CD8-positive, alpha-beta memory T cell (primary cell): ENCODE measurements at places on chromosomes 2 and 18.

DNA sequence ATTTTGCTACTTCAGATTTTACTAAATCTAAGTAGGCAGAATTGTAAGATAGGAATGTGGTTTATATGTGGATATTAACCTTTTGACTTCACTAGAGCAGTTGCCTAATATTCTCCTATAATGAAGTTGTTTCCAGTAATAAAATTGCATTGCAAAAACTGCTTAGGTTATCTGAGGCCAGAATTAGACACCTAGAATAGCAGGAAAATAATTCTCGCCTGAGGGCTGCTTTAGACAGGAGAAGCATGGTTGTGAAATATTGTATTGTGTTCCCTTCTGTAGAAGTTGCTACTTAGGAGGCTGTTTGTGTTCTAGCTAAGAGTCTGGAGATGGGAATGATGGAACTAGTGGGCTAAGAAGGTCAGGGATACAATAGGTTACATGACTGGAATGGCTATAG lies 146.3 kb downstream of the PLCL1 start:
- H3K27me3 ChIP-seq = no peaks in the 10 kb centered on the region
- DNase-seq = no peak
- peaks cover 12% of the 10 kb centered on the region for H3K4me1 ChIP-seq
- no peak overlapping the region for H3K4me3 ChIP-seq
- no peak overlapping the region for H3K27ac ChIP-seq

GRCh38 chr2:127416506-127417001 lies 1.7 kb upstream of the PROC start:
- H3K27ac ChIP-seq = no peak overlapping the region
- peak overlapping the region; percentile 75 for H3K4me3 ChIP-seq

DNA sequence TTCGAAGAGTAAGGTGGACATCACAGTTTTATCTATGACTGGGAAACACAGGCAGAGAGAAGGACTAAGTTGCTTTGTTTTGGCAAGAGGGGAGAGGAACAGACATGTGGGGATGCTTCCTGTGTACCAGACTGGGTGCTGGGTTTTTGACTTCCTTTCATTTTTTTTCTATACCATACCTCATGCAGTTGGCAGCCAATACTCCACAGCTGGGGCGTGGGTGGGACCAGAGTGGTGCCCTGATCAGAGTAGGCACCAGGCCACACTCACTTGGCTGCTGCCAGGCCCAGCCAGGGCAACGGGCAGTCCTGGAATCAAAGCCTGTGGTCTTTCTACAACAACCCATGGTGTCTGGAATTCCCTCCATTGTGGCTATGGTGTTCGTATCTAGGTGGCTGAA lies 45.2 kb downstream of the SH3RF3 start:
- DNase-seq = no peak
- H3K27me3 ChIP-seq = no peaks in the 10 kb centered on the region
- peaks cover 13% of the 10 kb centered on the region for H3K4me1 ChIP-seq
- H3K4me3 ChIP-seq = no peak overlapping the region
- no peaks in the 10 kb centered on the region for H3K36me3 ChIP-seq

DNA sequence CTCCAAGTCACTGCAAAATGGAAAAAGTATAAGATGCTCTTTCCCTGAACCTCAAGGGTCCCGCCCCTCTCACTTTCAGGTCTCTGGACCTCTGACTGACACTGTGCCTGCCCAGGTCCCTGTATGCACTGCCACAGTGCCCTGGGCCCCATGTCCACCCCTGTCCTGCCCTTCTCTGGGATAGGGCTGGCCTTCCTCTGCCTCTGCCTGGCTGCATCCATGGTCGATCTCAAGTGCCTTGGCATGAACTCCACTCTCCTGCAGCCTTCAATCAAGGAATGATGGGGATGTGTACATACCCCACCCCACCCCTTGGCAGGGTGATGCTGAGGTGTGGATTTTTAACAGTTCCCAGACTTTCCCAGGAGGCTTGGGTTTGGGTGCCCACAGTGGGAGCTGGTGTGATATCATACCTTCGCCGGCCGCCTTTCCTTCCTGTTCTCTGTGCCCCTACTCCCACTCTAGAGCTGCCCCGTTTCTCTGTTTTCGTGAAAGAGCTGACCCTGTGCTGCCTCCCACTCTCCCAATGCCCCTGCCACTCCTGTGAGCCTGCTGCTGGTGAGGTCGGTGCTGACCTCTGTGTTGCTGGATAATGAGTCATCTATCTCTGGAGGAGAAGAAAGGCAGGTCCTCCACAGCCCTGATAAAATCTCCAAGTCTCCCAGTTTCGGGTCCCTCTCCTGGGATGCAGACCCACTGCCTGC lies 18.9 kb downstream of the PTPN18 start:
- DNase-seq = no peak
- H3K27ac ChIP-seq = no peak overlapping the region
- H3K36me3 ChIP-seq = no peaks in the 10 kb centered on the region
- peaks cover 42% of the 10 kb centered on the region for H3K4me1 ChIP-seq
- no peak overlapping the region for H3K4me3 ChIP-seq

GRCh38 chr2:145374165-145374564 lies 854.2 kb upstream of the ZEB2 start:
- no peaks in the 10 kb centered on the region for H3K36me3 ChIP-seq
- H3K4me1 ChIP-seq = no peaks in the 10 kb centered on the region
- H3K27ac ChIP-seq = no peak overlapping the region
- H3K4me3 ChIP-seq = no peak overlapping the region
- no peaks in the 10 kb centered on the region for H3K27me3 ChIP-seq
- no peak for DNase-seq

DNA sequence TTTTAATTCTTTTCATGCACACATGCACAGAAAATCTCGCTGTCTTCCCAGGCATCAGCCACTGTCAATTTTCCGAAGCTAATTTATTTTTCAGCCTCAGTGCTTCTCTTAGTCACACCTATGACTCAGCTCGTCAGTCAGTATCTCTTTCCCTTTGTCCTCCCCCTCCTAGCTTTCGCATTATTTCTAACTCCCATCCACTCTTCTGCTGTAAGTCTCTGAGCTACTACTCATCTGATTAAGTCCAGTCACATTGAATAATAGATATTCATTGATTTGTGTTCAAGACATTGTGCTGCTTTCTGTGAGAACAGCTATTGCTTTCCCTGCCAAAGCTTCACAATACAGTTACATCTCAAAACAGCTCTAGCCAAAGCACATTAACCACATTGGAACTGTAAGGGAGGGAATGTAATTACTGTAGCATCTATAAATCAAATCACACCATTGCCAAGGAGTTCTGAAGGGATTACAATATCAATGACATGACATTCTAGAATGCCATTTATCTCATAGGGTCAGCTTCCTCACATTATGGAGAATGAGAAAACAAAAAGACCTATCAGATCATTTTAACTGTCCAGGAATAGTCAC lies 89.4 kb downstream of the SCN3A start:
- H3K27ac ChIP-seq = no peak overlapping the region
- H3K27me3 ChIP-seq = no peaks in the 10 kb centered on the region
- H3K4me3 ChIP-seq = no peak overlapping the region
- no peaks in the 10 kb centered on the region for H3K4me1 ChIP-seq
- H3K36me3 ChIP-seq = no peaks in the 10 kb centered on the region
